ENCODE measurements at places on chromosomes 2 and 18.

GRCh38 chr2:113979191-113980128 lies 89.6 kb downstream of the ACTR3 start:
- no peak for DNase-seq

GRCh38 chr18:3689986-3690763 lies 240.2 kb downstream of the TGIF1 start:
- DNase-seq: no peak

- DNase-seq: no peak
Observed at GRCh38 chr18:52367953-52368742, 28.2 kb downstream of the DCC start.

DNA sequence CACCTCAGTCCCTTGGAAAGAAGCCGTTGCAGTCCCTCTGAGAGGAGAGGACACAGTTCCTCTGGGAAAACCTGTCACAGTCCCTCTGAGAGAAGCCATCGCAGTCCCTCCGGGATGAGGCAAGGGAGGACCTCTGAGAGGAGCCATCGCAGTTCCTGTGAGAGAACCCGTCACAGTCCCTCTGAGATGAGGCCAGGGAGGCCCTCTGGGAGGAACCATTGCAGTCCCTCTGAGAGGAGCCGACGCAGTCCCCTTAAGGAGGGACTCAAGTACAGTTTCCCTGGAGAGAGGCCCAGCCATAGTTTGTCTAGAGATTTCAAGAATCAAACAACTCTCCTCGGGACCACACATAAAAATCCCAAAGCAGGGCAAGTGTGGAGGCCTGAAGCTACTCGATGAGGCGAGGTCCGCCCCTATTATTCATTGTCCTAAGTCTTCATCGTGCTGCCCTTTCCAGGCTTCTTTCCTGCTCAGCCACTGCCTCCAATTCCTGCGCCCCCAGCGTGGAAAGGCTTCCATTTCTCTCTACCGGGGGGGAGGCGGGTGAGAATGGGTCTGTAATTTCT lies 630 bp upstream of the ZNF512 start:
- DNase-seq: no peak

DNA sequence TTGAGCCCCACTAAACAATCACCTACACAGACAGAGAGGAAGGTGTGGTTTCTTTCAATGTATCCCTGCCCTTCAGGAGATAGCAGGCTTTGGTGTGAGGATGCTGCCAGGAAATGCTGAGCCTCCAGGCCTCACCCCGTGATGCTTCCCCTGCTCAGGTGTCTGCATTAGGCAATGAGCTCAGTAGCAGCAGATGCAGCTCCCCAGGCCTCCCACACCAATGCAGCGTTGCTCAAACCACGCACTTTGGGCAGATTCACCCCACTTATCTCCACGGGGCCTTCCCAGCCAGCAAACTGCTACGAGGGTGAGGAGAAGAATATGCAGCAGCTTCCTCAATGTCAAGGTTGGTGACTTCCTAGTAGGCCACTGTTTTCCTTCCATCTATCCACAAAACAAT lies 229.3 kb upstream of the PXDN start:
- DNase-seq: no peak

DNA sequence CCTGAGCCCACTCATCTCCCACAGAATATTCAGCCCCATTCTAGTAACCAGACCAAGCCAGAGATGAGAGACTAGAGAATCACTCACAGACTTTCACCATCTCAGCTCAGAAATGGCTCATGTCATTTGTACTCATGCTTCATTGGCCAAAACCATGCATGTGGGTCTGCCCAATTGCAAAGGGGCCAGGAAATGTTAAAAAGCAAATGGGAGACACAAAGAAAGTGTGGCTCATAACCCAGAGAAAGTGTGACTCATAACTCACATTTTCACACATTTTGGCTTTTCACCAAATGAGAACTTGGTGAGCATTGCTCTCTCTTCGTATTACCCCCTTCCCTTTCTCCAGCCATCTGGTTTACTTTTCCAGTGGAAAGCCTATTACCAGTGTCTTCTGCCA lies 66.2 kb downstream of the MDH1 start:
- no peak for DNase-seq

DNA sequence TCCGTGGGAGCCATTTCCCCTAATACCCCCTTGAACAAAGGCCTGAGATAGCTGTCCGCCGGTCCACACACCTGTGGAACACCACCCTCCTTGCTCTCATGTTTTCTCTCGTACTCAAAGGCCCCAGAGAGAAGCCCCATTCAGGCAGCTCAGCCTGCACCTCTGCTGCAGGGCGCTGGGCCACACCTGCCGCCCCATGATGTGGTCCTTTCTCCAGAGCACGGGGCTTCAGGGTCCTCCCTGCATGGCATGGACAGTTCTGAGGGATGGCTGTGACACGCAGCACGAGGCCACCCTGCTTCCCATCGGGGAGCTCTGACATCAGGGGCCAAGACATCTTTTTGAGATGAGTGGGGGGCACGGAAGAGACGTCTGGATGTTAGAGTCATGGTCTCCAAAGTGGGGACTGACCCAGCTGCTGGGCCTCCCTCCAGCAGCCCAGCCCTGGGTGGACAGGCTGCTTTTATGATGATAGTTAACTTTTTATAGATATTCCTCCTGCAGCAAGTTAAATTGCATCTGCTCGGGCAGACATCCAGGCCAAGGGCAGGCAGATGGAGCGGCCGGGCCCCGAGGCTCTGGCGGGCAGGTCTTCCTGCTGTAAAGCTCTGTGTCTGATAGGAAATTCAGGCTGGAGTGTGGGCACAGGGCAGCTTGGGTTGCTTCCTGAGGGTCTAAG lies 56.7 kb downstream of the SDC1 start:
- no peak for DNase-seq

- no peak for DNase-seq
Observed at GRCh38 chr2:36369163-36369562, 13.6 kb downstream of the CRIM1 start.

Data from Karpas-422 (cell line).